ENCODE measurements at places on chromosomes 1 and 21. TPM values are rescaled to one million over a fixed set of nuclear protein-coding genes. Genes with fewer than 3 reads are reported as not detected.

- H3K4me1 ChIP-seq = no peaks in the 10 kb centered on the region
- DNase-seq = no peak
- no peaks in the 10 kb centered on the region for H3K27me3 ChIP-seq
- no peak overlapping the region for H3K4me3 ChIP-seq
- no peaks in the 10 kb centered on the region for H3K36me3 ChIP-seq
Measured at GRCh38 chr1:94725566-94725965, 94.6 kb upstream of the SLC44A3 start.

GRCh38 chr1:221907166-221907932 is 165.5 kb upstream of the DUSP10 start:
- H3K27me3 ChIP-seq = no peaks in the 10 kb centered on the region
- H3K36me3 ChIP-seq = no peaks in the 10 kb centered on the region
- H3K27ac ChIP-seq = no peak overlapping the region
- H3K4me3 ChIP-seq = no peak overlapping the region
- no peak for DNase-seq

Gene PDZK1IP1
- total RNA-seq = 68.5 TPM

Gene SOX13
- total RNA-seq = 42.0 TPM

GRCh38 chr21:39630191-39630591 is 17.5 kb downstream of the B3GALT5 start:
- H3K4me1 ChIP-seq = no peaks in the 10 kb centered on the region
- no peak for DNase-seq
- no peak overlapping the region for H3K4me3 ChIP-seq
- no peak overlapping the region for H3K27ac ChIP-seq
- no peaks in the 10 kb centered on the region for H3K27me3 ChIP-seq
- no peaks in the 10 kb centered on the region for H3K36me3 ChIP-seq

DNA sequence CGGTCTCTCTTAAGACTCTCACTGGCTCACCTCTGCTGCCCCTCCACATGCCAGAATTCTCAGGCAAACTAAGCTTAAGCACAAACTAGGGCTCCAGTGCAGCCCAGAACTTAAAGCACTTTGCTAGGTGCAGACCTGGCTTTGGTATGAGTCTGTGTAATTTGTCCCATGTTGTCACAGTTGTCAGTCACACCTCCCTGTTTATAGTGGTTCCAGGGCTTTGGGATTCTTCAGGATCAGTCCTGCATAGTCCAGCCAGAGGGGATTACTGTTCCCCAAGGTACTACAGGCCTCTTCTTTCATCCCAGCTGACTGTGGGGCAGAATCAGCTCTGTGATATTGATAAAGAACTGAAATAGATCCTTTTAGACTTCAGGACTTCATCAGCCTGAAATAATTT is 105.0 kb upstream of the UBE2U start:
- no peak overlapping the region for H3K27ac ChIP-seq
- peaks cover 7% of the 10 kb centered on the region for H3K4me1 ChIP-seq
- H3K36me3 ChIP-seq = no peaks in the 10 kb centered on the region
- no peak overlapping the region for H3K4me3 ChIP-seq

DNA sequence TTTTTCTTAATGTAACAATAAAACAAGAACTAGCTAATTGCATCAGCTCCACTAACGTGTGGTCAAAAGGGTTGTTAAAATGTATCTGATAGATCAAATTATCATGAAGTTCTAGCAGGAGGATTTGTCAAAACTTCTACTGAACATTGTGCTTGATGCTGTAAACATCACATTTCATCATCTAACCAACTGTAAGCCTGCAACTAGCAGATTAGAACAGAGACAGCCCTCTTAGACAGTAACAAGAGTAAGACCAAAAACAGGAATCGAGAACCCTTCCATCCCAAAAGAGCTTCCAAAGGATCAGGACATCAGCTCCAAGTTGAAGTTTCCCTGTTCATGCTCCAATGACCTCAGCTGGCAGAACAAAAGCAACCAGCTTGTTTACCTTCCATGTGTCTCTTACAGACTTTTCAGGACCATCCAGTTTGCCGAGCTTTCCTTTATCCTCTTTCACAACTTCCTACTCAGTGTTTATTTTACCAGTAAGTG is 44.6 kb downstream of the NIBAN1 start:
- H3K36me3 ChIP-seq = no peaks in the 10 kb centered on the region
- H3K4me3 ChIP-seq = no peak overlapping the region
- no peaks in the 10 kb centered on the region for H3K4me1 ChIP-seq
- no peak overlapping the region for H3K27ac ChIP-seq

Gene UBIAD1
- total RNA-seq = 7.8 TPM

GRCh38 chr1:154181944-154182343 is 10.0 kb downstream of the TPM3 start:
- no peaks in the 10 kb centered on the region for H3K27me3 ChIP-seq
- peak overlapping the region; percentile 81 for H3K4me3 ChIP-seq
- DNase-seq = no peak
- H3K27ac ChIP-seq = peak overlapping the region; percentile 91

Gene KCNJ6
- total RNA-seq = 0.31 TPM

Gene CHRNB2
- 0.09 TPM for total RNA-seq

DNA sequence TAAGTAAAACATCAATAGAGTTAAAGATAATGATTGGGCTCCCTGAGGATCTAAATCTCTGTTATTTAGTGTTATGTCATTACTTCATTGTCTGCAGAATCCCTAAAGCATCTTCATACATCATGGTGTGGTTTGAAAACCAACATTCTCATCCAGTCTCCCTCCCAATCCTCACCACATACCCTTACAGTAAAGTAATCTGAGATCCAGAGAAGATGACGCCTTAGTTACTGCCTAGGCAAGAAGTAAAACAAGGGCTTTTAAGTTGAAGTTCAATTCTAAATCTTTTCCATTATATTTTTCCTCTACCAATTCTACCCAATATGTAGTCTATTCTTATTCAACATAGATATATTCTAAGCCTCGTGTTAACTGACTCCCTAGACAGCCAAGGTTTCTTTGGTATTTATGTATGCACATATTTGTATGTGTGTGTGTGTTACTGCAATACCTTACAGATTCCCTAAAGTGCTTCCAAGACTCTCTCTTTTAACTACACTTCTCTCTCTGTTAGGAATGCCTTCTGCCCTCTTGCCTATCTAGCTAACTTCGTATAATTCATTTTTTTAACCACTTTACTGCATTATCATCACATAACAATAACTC is 17.3 kb downstream of the DPH5 start:
- H3K36me3 ChIP-seq = peaks cover 7% of the 10 kb centered on the region
- no peaks in the 10 kb centered on the region for H3K27me3 ChIP-seq
- DNase-seq = no peak

DNA sequence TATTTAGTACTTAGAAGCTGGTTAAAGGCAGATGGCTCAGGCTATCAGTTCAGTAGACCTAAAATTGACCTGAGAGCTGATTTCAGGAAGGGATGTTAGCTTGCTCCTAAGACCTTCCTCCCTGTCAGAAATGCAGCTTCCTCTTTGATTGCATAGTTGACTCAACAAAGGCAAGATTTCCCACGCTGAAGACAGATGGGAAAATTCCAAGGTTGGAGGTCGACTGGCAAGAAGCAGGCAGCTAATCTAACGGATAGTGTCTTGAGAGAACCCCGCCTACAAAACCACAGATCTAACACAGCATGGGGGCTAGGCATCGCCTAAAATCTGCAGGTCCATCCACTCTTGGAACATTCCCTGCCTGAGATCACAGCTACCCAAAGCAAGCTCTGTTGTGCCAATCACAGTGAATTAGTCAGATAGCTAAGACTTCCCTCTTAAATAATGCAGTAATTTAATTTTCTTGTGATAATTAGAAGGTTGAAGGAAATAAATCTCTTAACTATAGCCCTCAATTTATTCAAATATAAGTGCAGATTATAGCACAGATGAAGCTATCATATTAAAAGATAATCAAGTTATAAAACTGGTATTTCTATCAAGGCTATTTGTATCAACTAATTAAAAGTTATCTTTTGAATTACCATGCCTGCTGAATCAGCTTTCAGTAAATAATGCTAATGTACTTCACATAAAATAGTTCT is 357.8 kb upstream of the SGIP1 start:
- no peak overlapping the region for H3K27ac ChIP-seq
- no peak overlapping the region for H3K4me3 ChIP-seq
- no peaks in the 10 kb centered on the region for H3K27me3 ChIP-seq
- H3K36me3 ChIP-seq = no peaks in the 10 kb centered on the region

Gene LCE6A
- not detected for total RNA-seq

Gene PTGER3
- 1.8 TPM for total RNA-seq

GRCh38 chr1:11214698-11215380 is 25.7 kb downstream of the ANGPTL7 start:
- no peaks in the 10 kb centered on the region for H3K27me3 ChIP-seq
- no peak overlapping the region for H3K4me3 ChIP-seq
- H3K27ac ChIP-seq = no peak overlapping the region
- DNase-seq = no peak
- peaks cover 39% of the 10 kb centered on the region for H3K36me3 ChIP-seq
- H3K4me1 ChIP-seq = no peaks in the 10 kb centered on the region

DNA sequence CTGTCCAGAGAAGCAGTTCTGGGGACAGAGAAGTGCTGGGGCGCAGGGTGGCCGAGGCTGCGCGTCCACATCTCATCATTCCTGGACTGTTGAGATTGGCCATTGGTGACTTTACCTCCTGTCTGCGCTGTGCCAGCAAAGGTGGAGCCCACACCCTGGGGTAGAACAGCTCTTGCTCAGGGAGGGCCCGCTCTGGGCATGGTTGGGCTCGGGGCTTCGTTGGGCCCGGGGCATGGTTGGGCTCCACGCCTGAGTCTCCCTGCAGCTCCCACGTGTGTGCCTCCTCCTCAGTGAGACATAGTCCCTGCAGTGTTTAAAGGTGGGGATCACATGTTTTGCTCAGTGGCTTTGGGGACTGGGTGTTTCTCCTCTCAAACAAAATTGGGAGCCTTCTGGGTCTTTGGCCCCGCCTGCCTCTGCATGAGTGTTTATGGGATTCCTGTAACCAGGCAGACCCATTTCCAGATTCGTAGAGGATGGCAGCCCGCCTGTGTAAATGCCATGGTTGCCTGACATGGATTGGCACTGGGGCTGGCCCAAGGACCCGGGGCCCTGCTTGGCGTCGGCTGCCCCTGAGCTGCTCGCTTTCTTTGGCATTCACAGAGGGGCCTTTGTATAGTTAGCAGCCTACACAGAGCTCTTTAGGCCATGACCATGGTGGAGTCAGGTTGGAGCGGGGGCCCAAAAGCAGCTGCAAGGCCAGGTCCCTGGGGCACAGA is 104.6 kb downstream of the TLR5 start:
- H3K27me3 ChIP-seq = no peaks in the 10 kb centered on the region
- no peaks in the 10 kb centered on the region for H3K4me1 ChIP-seq
- no peak for DNase-seq
- no peaks in the 10 kb centered on the region for H3K36me3 ChIP-seq
- no peak overlapping the region for H3K27ac ChIP-seq

All from lung (tissue), 17 donors.